Hepatic stellate cell (primary cell): ENCODE measurements at places on chromosomes 7 and 10.

GRCh38 chr10:3261921-3262320 is 89.3 kb upstream of the PITRM1 start:
- DNase-seq = no peak

DNA sequence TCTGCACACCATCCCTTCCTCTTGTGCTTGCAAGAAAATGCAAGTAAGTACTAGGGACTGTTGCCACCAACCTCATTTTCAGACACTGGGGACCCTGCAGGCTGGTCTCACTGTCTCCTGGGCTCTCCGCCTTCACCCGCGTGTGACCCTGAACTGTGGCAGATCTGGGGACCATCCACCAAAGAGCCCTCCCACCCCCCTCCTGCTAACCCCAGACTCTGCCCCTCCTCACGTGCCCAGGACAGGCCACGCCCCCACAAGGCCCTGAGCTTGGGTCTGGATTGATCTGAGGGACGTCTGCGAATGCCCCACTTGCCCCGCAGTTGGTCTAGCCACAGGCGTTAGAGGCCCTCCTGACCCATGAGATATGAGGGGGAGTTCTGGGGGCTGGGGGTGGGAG is 8.1 kb downstream of the CNPY1 start:
- no peak for DNase-seq

- no peak for DNase-seq
These were observed 57.5 kb downstream of the COL17A1 start for GRCh38 chr10:104028146-104028545.

- no peak for DNase-seq
These were observed 87.1 kb downstream of the ADAM22 start for GRCh38 chr7:88020953-88021665.

DNA sequence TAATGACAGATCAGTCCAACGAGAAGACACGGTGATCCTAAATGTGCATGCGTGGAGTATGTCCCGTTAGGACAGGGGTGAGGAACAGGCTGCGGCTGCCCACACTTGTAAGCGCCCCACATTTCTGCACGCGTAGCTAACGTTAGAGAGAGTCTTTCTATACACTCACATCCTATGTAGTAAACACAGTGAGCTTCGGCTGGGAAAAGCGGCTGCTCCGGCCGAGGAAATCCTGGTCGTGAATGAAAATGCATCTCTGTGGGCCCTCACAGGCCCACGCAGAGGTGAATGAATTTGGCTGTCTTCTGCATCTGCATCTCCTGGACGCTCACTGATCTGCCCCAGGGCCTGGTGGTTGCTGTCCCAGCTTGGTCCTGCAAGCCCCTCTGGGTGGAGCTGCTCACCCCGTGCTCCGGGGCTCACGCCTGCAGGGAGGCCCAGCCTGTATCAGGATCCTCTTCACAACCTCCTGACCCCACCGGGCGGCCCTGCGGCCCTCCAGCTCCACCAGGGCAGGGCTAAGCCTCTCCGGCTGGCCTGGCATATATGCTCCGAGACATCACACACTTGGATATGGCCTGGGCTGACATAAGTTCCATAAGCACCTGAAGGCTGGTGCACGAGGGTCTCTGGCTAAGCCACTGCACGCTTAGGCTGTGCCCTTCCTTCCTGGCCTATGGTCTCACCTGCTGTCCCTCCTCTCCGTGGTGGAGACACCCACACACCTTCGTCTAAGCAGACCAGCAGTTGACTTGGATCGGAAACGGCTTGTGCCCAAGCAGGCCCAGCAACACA is 117.9 kb upstream of the DIP2C start:
- DNase-seq = no peak

- DNase-seq = no peak
These were observed 41.7 kb downstream of the PPP1R3C start for GRCh38 chr10:91590904-91591796.

GRCh38 chr7:38846280-38846679 is 62.7 kb downstream of the VPS41 start:
- peak; percentile 22 for DNase-seq

DNA sequence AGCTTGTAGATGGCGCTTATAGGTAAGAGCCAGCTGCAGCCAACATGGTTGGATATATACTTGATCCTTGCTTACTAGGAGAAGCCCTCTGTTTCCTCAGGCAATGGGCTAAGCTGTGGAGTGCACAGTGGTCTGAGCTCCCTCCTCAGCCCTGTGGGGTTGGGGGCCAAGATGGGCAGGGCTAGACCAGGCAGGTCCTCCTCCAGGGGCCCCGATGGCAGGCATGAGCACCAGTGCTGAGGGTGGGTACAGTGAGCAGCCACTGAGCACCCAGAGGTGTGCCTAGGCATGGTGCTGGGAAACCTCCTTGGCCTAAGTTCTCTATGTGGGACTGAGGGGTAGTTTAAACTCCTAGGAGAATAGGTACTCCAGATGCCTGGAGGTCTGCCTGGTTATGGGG is 680.2 kb downstream of the SUGCT start:
- DNase-seq = no peak

- DNase-seq = peak; percentile 5
These were observed 257.8 kb upstream of the GNAI1 start for GRCh38 chr7:79876848-79877252.

DNA sequence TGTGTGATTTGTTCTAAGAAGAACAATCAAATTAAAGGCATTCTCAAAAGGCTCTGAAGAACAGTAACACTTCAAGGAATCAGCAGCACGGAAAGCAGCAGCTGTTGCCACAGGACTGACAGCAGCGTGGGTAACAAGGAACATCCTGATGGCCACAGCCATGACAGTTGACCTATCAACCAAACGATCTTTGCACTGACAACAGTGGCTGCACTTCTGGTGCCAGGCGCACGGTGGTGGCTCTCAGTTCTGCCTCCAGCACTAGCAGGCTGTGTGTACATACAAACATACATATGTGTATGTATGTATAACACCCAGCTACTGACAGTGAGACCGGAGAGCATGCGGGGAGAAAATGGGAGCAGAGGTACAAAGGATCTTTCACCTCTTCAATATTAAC is 114.1 kb downstream of the ZFAND4 start:
- no peak for DNase-seq

- DNase-seq = peak; percentile 81
These were observed 180.7 kb upstream of the PRSS1 start for GRCh38 chr7:142568435-142569097.

DNA sequence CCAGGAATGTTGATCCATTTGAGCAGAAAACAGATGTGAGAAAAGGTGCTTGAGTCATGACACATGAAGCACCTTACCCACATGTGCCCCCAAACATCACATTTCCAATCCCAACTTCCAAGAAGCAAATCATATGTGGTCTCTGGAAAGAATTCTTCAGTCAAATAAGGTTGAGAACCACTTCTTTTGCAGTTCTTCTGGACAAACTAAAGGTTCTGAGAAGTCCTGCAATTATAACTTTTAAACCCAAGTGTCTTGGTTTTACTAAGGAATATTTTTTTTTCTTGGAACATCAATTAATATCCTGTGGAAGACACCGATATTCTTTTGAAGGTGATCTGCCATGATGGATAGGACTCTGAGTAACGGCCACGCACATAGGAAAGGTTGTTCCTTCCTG is 151.3 kb downstream of the MYOF start:
- no peak for DNase-seq
